Karpas-422 (cell line): ENCODE measurements at places on chromosomes 16 and 17. TPM values are rescaled to one million over a fixed set of nuclear protein-coding genes. Genes with fewer than 3 reads are reported as not detected.
A peak's percentile ranks its signal among the peaks of the same experiment; 100 is the strongest.

DNA sequence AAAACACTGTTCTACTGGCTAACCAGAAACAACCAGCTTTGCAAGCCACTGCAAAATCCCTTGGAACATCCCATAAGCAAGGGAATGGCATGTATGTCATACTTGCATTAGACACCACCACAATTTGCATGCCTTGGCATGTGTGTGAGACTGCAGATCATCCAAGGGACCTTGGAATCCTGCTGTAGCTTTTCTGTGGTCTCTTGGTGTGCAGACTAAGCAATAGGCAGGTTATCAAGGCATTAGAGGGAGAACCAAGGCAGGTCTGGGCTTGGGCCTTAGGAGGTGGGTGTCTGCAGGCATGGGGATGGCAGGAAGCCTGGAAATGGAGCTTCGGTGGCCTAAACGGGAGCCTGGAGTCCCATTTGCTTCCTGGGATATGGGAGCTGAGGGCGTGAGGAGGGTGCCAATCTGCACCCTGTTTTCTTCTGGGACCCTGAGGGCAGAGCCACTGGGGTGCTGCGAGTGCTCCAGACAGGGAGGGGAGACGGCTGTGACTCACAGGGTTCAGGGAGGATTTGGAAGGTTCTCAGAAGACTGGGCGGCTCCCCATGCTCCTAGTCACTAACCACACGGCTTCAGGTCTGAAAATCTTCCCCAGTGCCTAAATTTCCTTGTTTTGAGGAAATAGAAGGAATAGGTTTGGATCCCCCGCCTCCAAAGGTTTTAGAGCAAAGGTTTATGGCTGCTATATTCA lies 36.6 kb downstream of the FAM20A start:
- no peak for DNase-seq

DNA sequence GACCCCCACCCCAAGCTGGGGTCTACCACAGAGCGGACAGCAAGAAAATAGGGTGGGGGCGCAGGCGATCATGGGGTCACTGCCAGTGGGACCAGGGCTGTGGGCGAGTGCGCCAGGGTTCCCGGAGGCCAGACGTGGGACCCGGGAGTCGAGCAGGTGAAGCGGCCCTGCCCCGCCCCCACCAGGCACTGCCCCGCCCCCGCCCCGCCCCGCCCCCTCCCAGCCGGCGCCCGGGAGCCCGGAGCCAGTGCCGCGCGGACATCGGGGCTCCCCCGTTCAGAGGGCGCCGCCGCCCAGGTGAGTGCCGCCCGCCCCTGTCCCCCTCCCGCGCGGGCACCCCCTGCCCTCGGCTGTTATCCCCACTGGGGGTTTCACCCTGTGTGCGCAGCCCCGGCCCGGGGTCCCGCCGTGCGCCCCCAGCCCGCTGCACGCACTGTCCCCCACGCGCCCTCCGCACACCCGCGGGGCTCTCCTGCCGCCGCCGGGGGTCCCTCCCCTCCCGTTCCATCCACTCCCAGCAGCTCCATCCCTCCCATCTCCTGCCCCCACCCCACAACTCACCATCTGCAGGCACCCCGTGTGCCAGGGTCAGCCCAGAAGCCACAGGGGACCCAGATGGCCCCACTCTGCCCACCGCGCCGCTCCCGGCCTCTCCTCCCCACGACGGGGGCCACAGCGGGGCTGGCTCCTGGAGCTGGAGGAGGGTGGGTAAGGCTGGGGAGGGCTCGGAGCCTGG lies at the start of gene SSTR5:
SSTR5 (plus strand) TSS at position 222 of the 736 bp plus-strand sequence. CDS start 6,122 bp downstream, outside the sequence.
- no peak for DNase-seq

DNA sequence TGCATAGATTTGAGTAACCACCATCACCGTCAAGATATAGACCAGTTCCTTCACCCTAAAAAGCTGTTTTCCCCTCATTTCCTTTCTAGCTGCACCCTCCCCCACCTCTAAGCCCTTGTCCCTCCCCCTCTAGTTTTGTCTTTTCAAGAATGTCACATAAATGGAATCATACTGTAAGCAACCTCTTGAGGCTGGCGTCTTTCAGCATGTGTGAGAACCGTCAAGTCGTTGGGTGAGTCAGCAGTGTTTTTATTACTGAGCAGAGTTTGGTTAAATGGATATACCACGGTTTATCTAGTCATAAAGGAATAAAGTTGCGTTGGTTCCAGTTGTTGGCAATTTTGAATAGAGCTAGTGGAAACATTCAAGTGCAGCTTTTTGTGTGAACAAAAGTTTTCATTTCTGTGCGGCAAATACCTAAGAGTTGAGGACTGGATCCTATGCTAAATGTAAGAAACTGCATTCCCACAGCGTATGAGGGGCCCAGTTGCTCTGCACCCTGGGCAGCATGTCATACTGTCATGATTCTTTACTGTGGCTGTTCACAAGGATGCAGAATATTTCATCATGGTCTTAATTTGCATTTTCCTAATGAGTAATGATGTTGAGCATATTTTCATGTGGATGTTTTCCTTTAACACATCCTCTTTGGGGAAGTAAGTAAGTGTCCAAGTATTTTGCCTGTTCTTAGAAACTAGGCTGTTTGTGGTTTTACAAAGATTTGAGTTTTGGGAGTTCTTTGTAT lies 264.3 kb downstream of the CPPED1 start:
- DNase-seq = no peak

GRCh38 chr16:4339455-4339854 lies 11.7 kb downstream of the PAM16 start:
- DNase-seq = no peak

- no peak for DNase-seq
Observed at GRCh38 chr16:80023865-80024264, 423.3 kb upstream of the MAF start.

DNA sequence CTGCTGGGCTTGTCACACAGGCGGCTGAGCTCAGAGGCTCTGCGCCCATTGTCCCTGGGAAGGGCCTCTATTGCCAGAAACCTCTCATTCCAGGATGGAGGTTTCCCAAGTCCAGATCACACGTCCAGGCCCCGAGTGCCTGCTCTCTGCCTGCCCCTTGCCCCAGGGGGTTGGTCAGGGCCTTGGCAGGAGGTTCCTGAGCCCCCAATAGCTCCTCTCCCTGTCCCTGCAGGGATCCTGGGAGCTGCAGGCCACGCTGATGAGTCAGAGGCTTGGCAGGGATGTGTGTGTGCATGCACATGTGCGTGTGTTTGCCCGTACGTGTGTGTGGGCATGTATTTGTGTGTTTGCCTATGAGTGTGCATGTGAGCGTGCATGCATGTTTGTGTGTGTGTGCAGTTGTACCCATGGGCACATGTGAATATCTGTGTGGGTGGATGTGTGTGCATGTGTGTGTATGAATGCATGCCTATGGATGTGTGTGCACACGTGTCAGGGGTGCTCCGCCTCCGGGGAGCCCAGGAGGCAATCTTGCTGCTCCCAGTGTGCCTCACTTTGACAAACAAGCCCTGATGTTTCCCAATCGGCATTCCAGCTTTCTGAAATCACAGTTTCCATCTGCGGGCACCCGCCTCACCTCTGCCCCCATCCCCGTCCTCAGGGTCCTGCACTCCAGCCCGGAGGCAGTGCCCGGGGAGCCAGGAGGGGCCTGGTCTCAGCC lies 98.4 kb upstream of the GSE1 start:
- DNase-seq = no peak

- DNase-seq = peak; percentile 41
Observed at GRCh38 chr16:85888405-85889331, 10.3 kb upstream of the IRF8 start.

GRCh38 chr17:36867716-36868341 lies 69.4 kb upstream of the LHX1 start:
- no peak for DNase-seq

GRCh38 chr17:30422171-30422570 lies 43.4 kb downstream of the CPD start:
- no peak for DNase-seq

DNA sequence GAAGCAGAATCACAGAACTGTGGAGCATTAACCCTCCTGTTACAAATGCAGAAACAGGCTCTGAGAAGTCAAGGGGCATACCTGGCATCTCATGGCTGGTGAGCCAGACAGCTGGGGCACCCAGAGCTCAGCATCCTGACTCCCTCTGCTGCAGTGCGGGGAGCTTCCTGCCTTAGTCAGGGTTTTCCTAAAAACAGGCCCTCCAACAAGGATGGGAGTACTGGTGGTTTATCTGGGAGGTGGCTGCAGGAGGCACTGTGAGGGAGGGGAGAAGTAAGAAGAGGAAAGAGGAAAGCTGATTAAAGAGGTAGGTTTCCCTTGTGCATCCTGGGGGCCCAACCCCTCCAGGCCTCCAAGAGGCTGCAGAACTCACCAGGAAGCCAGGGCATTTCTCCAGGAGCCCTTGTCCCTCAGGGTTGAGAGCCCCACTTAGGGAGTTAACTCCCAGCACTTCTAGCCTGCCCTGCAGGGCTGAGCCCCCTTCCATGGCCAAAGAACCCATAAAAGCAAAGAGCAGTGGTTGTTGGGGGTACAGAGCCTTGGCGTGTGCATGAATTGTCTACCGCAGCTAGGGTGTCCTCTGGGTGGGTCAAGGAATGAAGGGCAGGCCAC lies 261.5 kb upstream of the RPL38 start:
- no peak for DNase-seq

DNA sequence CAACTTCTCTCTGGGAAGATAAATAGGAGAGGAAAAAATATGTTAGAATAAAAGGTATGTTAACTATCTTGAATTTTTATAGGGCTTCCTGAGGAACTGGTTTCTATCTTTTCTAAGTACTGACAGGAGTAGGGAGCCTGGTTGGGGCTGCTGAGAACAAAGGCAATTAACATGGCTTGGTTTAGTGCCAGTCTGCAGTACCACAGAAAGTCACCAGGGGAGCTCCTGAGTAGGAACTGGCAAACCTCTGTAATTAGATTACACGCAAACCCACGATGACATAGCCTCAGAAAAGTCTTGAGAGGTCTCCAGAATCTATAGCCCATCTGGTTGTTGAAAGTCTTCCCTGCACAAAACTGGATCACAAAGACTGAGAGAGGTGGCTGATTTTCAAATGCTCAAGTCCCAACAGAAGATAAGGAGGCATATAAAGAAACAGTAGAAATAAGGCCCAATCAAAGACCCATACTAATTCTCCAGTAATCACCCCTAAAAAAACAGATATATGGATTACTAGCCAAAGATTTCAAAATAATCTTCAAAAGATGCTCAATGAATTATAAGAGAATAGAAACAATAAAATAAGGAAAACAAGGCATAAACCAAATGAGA lies 11.7 kb upstream of the CNTNAP4 start:
- DNase-seq = peak; percentile 83

DNA sequence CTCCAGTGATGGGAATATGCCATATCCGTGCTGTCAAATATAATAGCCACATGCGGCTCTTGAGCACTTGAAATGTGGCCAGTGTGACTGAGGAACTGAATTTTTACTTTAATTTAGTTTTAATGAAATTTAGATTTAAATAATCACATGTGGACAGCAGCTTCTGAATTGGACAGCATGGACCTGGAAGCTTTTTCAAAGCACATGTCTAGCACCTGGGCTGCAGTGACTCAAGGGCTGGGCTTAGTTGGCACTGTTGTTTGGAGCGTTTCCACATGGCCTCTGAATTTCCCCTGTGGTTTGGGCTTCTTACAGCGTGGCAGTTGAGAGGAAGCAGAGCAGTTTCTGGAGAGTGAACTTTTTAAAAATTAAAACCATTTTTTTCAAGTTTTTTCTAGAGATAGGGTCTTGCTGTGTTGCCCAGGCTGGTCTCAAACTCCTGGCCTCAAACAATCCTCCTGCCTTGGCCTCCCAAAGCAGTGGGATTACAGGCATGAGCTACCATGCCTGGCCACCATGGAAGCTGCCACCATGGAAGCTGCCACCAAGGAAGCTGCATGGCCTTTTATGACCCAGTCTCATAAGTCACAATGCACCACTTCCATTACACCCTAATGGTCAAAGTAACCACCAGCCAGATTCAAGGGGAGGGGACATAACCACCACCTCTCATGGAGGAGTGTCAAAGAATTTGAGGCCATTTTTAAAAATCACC lies 6.7 kb upstream of the TOB1 start:
- no peak for DNase-seq

DNA sequence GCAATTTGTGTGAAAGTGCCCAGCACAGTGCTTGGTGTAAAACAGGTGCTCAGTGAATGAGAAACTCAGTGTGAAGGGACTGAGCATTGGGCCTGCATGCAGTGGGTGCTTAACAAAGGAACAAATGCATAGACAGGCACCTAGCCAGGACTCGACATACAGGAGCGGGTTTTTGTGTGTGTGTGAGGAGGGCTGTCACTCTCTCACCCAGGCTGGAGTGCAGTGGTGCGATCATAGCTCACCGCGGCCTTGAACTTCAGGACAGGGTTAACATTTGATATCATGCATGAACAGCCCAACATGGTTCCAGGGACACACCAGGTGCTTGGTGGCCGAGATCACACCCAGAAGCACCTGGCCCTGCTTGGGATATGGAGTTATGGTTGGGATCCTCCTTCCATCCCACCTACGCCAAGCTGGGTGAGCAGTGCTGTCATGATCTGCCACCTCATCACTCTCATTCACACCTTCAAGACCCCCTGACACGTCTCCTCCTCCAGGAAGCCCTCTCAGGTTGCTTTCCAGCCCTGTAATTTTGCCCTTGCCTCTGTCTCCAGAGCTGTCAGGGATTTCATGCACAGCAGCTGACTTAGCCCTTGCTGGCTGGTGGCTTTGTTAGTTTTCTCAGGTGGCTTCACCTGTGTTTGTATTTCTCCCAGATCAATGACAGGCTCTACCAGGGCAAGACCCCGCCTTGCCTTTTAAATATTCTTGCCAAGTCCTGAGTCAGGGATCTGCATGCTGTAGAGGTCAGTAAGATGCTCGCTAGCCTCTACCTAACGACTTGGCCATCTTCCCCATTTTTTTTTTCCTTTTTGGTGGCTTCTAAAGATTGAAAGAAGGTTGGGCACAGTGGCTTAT lies 66.4 kb downstream of the OR1D5 start:
- no peak for DNase-seq

DNA sequence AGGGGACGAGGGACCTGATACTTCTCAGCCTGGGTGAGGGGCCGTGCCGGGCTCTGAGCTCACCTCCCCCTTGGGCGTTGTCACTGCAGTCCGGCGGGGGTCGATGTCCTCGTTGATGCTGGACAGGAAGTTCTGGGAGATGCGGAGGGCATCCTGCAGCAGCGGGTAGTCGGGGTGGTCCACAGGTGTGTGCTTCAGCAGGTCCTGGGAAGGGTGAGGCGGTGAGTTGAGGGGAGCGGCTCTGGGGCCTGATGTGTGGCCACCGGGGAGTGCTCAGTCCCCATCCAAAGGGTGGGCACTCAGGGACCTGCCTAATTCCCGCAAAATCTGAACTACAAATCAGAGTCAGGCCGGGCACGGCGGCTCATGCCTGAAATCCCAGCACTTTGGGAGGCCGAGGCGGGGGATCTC lies 75.6 kb downstream of the TIMM22 start:
- no peak for DNase-seq

- DNase-seq = no peak
Observed at GRCh38 chr16:81633147-81633619, 145.9 kb upstream of the PLCG2 start.

DNA sequence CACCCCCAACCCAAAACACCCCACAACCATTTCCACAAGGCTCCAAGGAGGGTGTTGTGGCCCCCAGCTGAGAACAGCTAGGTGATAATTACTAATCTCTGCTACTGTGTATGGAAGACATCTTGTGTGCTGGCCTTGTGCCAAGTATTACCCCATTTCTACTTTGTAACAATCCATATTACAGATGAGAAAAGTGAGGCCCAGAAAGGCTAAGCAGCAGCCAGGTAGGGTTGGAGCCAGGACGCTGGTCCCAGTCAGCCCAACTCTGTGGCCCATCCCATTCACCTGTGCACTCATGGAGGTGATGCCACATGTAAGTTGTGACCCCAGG lies 12.4 kb upstream of the PEMT start:
- no peak for DNase-seq

Gene RGS9
- total RNA-seq = 12.9 and 13.4 TPM in 2 replicates

Gene RARA
- total RNA-seq = 21.8 and 22.3 TPM in 2 replicates

Gene VMO1
- total RNA-seq = not detected in 2 replicates

Gene DNAAF8
- total RNA-seq = 0.22 and 3.7 TPM in 2 replicates

Gene GCGR
- not detected in 2 replicates for total RNA-seq
